ENCODE measurements at places on chromosomes 16 and 17.

- DNase-seq, result no peak
Measured at GRCh38 chr16:54165912-54166865, 120.4 kb downstream of the IRX3 start.

GRCh38 chr17:62680541-62681052 is 53.1 kb downstream of the MRC2 start:
- DNase-seq, result no peak

DNA sequence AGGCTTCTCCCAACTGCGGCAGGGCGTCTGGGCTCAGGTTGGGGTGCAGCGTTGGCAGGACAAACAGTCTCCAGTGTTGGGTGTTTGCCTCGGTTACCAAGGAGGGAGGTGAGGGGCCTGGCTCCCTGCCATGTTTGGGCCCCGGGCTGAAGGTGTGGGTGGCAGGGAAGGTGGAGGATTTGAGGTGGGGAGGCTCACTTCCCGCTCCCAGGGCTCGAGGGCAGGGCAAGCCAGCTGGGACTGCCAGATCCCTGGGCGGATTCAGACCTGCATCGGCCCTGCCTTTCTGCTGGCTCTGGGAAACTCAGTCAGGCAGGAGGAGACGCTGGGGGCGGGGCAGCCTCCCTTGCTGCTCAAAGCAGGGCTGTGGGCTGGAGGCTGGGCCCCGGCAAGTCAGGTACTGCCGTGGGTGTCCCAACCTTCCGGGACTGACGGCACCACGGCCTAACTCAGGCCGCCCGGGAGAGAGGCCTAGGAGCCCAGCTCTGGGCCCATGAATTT is 31.3 kb upstream of the KRT17 start:
- no peak for DNase-seq

DNA sequence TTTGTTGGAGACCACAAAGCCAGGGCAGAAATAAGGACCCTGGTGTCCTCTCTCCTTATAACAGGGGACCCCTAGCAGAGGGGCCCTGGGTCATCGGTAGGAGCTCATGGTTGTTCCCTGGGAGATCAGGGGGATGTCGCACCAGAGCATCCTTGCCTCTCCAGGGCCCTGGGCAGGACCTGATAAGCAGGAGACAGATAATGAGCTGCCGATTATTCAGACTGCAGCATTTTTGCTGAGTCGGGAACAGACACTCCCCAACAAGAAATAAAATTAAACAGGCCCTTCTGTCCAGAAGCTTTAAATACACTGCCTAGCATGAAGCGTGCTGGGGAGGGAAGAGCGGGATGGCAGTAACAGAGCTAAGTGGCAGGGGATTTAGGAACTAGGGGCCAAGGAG is 15.4 kb upstream of the GFAP start:
- DNase-seq, result no peak

DNA sequence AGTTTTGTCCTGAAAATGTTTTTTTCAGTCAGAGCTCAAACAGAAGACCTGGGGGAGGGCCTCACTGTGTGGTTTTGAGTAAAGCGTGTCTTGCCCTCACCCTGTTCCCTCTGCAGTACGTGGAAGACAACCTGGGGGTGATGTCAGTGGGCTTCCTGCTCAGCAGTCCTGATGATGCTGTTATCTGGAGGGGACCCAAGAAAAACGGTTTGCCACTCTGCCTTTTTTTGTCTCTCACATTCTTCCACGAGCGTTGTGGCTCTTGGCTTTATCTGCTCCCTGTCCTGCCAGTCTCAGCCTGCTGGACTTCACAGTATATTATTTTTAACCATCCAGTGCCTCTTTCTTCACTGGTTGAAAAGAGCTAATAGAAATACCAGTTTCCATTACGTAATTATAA is 12.9 kb downstream of the NUBP1 start:
- no peak for DNase-seq

DNA sequence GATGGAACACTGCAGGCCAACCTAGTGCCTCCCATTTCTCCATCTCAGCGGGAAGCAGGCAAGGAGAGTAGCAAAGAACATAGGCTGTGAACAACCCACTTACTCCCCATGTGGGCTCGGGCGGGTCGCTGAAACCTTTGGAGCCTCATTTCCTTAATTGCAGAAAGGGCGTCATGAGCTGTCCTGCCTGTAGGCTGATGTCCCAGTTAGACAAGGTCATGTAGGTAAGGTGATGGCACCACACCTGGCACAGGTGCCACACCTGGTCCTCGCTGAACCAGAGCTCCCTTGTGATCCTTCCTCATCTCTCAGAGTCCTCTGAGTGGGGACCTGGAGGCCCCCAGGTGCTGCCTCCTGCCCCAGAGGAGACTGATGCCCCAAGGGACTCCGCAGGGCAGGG is 22.9 kb downstream of the ABCC3 start:
- no peak for DNase-seq

- no peak for DNase-seq
Measured at GRCh38 chr16:30533146-30533522, 1.5 kb downstream of the ZNF747 start.

DNA sequence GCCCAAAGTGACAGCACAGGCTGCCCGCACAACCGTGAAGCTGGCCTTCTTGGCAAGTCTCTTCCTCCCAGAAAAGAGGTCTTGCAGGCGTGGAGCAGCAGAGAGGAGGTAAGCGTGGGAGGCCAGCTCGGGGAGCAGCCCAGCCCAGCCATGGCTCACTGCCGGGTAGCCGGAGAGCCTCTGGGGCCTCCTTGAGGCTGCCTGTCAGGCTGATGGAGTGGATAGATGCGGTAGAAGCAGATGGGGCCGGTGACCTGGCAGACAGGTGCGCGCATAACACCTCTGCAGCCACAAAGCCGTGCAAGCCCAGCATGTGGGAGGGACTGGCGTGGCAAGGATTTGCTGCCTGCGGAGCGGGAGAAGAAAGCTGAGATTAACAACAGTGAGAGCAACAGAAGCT is 17.1 kb upstream of the DOK4 start:
- no peak for DNase-seq

- no peak for DNase-seq
Measured at GRCh38 chr17:80691784-80692183, 147.1 kb downstream of the RPTOR start.

DNA sequence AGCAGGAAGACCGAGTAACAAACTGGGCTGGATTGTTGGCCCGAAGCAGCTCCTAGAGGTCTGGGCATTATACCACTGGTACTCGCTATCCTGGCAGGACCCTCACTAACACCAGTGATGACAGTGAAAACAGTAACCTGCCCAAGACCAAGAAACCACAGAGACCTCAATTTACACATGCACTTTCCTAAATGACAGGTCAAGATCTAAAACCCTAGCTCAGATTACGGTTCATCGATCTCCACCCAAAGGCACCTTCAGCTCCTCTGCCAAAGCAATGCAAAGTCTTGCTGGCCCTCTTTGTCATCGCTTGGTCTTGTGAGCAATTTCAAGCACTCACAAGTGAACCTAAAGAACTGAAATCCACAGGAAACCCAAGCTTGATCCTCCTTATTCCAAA is 1.5 kb downstream of the PIP4K2B start:
- DNase-seq, result no peak

DNA sequence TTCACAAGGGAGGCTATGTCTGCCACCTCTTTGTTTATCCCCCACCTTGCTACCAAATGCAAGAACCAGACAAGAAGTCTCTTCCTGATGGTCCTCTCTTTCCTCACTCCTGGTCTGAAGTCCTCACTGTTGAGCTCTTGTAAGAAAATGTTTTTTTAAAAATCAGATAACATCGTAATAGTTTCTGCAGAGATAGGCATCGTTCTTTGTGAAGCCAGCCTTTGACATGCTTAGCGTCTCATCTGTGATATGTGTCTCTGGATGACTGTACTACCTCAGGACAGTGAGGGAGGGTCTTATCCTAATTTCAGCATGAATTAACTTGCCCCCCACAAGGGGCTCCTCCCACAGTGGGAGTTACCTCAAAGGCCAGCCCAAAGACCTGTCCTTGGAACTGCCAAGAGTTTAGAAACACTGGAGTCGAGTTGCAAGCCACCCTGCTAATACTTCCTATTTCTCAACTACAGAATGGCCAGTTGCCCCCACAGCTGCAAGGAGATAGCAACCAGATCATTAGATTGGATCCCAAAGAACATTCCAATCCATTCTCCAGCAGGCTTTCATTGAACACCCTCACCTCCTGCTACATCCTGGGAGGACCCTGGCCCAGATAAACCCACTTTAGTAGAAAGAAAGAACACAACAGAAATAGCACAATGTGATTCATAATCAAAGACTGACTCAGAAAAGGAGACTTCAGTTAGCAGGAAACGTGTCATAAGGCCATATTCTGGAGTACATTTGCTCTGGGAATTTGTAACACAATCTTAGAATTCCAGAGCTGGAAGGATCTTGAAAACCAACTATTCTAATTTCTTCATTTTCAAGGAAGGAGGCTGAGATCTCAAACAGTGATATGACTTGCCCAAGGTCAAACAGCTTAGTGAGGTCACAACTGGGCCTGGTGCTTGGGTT is 151.0 kb downstream of the IRX3 start:
- DNase-seq, result no peak

- no peak for DNase-seq
Measured at GRCh38 chr17:40448213-40448638, 5.0 kb downstream of the IGFBP4 start.

DNA sequence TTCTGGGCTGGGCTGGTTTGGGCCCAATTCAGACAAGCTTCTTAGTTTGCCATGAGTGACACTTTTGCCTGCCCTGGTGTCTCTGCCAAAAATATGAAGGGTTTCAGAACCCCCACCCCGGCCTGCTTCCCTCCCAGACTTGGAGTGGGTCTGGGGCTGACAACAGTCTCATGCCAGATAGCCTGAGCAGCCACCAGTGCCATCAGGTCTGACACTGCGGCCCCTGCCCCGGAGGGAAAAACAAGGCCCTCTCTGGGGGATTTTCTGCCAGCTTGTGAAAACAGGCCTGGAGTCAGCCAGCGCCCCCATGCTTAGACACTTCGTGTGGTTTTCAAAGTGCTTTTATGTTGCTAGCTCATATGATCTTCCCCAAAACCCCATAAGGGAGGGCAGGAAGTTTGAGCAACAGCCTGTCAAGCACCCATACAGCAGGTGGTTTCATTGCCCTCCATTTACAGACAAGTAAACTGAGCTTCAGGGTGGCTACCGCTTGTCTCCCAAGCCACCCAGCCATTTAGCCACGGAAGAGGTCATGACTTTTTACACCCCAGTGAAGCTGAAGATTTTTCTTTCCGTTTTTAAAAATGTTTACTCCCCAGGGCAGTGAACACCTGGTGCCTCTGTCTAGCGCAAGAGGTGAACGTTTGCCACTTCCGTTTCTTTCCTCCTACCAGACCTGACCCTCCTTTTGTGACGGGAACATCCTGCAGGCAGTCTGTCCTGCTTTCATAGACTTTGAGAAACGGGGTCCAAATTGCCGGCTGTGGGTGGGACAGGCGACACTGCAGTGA is 300.6 kb downstream of the SEC14L1 start:
- peak; percentile 63 for DNase-seq

DNA sequence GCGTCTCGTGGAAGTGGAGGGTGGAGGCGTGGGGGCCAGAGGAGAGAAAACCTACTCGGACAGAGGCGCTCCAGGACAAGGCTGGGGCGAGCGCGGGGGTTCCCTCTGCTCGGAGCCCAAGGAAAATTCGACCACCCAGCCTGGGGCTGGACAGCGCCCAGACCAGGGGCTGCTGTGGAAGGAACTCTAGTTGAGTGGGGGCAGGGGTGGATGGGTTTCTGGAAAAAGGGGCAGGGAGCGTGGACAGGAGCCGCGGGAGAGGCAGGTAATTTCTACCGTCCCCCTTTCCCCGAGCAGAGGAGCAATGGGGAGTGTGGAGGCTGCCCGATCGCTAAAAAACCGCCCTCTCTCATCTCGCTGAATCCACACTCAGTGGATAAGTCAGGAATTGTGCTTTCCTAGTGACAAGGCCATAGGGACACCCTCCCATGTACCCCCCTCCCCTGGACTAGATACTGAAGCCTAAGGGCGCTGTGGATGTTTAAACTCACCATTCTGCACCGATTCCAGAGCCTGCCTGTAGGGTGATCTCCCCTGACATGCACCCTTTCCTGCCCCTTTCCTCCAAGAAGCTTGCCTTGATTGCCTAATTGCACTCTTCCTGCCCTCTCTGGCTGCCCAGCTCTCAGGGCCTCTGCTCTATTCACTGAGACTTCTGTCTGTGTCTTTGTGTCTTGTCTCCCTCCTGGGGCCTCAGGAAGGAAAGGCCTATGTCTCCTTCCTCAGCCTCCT is 90.7 kb upstream of the TMEM97 start:
- DNase-seq, result no peak

GRCh38 chr16:86337138-86337537 is 173.2 kb upstream of the FOXF1 start:
- no peak for DNase-seq

DNA sequence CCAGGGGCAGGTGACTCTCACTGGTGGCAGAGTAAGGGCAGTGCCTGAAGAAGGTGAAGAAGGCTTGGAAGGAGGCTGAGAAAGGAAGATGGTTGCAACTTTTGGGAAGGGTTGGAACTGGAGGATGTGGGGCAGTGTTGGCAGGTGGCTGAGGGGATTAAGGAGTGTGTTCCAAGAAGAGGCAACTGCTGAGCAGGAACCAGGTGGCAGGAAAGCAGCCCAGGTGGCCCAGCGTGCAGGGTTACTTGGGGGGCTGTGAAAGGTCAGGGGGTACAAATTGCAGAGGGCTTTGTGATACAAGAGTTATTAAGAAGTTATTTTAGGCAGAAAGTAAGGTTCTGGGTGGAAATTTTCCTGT is 28.6 kb downstream of the WSCD1 start:
- DNase-seq, result no peak
